Foreskin fibroblast (primary cell): ENCODE measurements at places on chromosomes 4 and X.

DNA sequence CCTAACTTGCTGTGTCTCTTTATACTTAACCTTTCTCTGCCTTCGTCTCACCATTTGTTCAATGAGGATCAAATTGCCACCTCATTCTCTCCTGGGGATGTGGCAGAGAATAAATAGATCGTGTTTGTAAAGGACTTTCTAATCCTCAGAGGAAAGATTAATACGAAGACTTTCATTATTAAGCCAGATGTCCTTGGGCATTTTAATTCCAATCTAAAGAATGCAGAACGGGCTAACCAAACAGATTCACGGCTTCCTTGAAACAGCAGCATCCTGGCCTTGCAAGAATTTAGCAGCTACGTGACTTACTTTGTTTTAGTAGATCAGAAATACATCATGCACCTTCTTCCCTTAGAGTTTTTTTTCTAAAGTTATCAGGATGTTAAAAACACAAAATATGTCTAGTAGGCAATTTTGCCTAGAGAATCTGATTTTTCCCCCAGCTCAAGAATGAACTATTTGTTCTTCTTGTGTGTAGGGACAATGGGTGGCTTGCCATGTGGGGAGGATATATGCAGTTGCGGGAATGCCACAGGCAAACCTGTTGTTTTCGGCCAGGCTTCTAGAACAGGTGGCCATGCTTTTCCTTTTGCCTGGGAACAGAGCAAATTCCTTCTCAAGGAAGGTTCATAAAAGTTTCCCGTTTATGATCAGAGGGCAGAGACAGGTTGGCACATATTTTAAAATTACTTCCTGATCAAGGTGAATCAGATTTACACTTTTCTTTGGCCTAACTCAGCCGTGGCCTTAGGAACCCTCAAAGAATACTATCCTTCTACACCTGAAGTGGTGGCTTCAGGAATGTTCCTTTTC is 3.0 kb downstream of the MID1 start:
- DNase-seq = peak; percentile 17

- no peak for DNase-seq
Observed at GRCh38 chr4:41748074-41748570, 403 bp downstream of the PHOX2B start.

DNA sequence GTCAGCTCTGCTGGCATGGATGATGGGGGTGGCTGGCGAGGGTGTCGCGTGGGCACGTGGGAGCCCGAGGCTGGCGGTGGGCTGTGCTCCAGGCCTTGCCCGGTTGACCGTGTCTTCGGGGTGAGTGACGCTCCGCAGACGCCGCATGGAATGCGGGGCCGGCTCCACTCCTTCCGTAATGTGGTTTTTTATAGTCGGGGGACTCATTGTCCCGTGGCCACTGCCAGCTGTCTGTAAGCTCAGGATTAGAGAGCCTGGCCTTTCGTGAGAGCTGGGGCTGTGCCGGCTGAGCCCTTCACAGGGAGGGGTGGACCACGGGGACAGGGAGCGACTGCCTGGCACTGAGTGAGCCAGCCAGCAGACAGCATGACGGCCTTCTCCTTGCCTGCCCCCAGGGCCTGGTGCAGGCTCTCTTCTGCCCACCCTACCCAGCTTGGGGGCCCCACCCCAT is 20.4 kb downstream of the DOK7 start:
- peak; percentile 53 for DNase-seq

GRCh38 chr4:130486841-130487240 is 1390.9 kb downstream of the C4orf33 start:
- DNase-seq = peak; percentile 0

DNA sequence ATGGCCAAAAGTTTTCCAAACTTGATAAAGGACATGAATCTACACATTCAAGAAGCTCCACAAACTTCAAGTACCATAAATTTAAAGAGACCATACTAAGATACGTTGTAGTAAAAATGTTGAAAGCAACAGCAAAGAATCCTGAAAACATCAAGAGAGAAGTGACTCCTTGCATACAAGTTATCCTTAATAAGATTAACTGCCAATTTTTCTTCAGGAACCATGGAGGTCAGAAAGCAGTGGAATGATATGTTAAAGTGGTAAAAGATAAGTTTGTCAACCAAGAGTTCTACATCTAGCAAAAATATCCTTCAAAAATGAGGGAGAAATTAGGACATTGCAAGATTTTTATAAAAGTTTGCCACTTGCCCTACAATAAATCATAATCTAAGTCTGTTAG is 43.3 kb downstream of the BMP15 start:
- no peak for DNase-seq

DNA sequence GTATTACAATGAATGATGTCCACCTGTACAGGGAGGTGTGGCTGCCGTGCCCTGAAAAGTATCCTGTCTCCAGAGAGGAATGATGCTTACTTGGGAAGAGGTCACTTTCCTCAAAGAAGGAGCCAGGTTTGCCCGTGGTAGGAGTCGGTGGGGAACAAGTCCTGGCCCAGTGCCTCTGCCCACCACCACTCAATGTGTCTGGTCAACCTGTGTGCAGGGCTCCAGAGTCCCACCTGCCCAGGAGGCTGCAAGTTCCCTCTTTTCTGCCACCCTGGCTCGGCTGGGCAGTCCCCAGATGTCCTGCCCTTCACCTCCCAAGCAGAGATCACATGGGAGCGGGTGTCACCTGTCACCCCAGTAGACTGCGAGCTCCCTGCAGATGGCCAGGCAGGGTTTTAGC is 75.4 kb upstream of the C4orf50 start:
- DNase-seq = no peak

DNA sequence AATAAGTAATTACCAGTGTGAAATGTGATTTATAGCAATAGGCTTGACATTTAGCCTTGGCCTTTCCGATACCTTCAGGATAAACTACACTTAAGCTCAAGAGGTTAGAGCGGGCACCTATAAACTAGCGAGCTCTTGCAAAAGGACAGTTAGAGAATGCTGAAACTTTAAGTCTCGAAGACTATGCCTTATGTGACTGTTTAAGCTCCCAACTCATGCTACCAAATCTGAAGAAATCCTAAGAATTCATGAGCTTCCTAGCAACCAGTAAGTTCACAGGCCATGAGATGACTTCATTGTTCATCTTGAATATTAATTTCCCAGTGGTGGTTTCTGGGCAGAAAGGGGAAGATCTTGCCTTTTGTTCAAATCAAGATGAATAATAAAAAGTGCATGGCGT is 4.7 kb downstream of the STOX2 start:
- DNase-seq = no peak

DNA sequence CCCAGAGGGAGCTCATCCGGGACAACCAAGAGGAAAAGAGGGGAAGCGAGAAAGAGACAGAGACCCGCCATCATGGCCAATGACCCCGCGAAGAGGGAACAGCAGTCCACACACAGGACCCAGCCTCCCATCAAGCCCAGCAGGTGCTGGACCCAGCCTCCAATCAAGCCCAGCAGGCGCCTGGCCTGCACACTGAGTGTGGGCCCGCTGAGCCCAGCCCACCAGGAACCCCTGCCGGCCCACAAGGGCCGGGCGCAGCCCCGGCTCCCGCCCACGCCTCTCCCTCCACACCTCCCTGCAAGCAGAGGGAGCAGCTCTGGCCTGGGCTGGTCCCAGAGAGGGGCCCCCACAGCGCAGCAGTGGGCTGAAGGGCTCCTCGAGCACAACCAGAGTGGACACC is 391.1 kb downstream of the IDS start:
- no peak for DNase-seq

- no peak for DNase-seq
Observed at GRCh38 chrX:11968991-11969390, 169.3 kb upstream of the FRMPD4 start.

DNA sequence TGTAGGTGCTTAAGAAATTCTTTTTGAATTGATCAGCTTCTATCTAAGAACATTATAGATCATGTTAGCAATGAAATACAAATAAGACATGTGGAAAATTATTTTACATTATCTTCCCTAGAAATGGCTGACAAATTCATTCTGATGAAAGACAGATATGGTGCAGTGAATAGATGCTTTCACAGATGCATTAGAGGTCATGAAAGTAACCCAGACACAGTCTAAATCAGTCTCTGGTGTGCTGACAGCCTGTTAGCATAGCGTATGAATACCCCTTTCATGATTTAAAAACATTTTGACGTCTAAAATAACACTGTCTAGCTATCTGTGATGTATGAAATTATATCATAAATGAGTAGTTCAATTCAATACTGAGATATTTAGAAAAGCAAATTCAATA is 180.9 kb downstream of the UNC5C start:
- DNase-seq = no peak

- DNase-seq = peak; percentile 64
Observed at GRCh38 chr4:183326853-183327252, 4.6 kb upstream of the CLDN24 start.

DNA sequence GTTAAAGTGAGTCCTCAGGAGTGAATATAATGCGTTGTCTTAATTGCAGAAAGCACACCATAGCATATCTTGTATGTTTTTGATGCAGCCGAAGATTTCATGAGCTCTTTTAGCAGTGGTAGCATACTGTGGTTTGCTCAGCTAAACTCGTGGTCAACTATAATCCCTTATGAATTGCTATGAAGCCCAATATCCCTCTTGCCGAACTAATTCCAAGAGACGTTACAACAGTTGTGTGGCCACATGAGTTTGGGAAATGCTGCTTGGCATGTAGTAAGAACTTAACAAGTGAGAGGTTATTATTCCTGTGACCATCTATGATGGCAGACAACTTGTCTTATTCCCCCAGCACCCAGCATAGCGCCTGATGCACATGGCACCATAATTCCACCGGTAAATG is 30.7 kb downstream of the SYAP1 start:
- DNase-seq = no peak

DNA sequence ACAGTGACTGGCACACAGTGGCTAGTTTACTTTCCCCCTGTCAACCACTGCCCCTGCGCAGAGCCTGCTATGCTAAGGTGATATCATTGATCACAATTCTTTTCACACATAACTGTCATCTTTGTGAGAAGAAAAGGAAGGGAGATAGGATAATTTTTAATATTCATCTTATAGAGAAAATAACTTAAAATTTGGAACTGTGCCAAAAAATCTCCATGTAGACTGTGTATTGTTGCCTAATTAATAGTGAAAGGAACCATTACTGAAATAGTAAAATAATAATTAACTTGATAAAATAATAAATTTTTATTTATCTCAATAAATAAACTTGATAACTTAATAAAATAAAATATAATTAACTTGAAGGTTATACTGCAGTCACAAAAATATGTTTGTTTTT is 1069.4 kb downstream of the C4orf33 start:
- DNase-seq = no peak

DNA sequence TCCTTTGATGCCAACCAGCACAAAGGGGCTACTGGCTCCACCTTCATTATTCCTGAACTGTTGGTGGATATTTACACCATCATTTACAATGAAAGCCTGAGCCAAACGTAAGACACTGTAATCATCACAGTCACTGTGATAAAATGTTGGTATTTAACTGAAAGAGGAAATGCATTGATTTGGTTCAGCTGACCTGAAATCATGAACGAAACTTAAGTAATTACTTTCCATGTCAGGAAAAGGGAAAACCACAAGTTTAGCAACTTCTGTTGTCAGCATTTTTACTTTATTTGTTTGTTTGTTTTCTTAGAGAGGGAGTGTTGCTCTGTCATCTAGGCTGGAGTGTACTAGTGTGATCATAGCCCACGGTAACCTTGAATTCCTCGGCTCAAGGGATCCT is 247.8 kb upstream of the FAM47A start:
- no peak for DNase-seq

DNA sequence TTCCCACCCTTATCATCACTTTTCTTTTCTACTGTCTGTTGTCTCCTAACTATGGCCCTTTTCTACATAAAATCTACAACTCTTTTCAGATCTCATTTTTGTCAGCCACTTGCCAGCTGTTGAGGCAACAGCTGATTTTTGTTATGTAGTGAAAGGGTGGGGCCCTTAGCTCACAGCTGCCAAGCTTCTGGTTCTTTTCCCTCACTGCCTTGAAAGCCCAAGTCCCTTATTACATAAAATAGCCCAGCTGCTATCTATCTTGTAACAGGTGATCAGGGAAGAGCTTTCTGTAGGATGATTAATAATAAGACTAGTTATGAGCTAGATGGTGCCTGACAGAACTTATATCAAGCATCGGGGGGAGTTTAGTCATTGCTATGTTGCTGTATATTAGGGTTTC is 45.9 kb downstream of the ADGRL3 start:
- DNase-seq = no peak

- no peak for DNase-seq
Observed at GRCh38 chrX:96211953-96212352, 472.7 kb upstream of the DIAPH2 start.

DNA sequence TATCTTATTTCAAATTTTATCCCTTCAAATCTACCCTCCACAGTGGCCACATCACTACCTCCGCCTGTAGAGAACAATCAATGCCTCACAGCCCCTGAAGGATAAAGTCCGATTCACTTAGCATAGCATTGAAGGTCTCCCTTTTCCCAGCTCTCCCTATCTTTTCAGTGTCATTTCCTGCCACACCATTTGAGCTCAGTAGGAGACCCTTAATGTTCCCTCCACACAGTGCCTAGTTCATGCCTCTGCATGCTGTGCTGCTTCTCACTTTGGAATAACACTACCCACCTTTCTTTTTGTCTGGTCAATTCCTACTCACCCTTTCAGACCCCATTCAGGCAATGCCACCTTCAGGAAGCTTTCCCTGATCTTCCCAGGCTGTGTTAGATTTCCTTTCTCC is 23.6 kb upstream of the SCOC start:
- DNase-seq = no peak

- no peak for DNase-seq
Observed at GRCh38 chrX:148613636-148614035, 113.2 kb downstream of the AFF2 start.

DNA sequence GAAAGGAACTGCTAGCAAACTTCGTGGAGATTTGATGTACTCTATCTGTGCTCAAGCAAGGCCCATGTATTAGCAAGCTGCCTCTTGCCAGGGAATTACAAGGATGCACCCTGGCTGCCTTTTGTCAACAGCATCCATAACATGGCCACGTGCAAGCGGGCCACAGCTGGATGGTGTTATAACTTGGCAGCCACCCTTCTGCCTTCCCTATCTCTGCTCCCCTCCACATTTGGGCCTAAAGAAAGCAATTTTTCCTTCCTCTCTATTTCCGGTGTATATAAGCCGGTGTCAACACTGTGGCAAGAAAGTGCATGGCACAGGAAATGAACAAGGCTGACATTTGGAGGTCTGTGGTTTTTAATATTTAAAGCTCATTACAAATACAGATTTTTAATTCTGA is 94.8 kb downstream of the CLNK start:
- peak; percentile 53 for DNase-seq

DNA sequence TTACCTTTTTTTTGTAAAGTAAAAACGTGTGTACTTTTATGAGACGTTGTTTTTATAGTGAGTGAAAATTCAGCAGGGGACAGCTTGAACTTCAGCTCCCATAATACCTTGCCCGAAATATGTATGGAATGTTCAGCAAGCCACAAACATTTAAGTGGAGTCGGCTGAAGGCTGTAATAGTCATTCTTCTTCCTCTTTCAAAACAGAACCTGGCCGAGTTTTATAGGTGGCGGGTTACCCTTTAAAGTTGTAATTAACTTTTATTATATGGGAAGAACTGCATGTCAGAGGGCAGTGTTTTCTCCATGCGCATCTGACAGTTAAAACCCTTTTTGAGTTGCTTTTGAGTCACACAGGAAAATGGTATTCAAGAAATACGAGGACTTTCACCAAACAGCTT is 50.7 kb downstream of the CLDN34 start:
- peak; percentile 51 for DNase-seq

- no peak for DNase-seq
Observed at GRCh38 chr4:169956091-169956843, 69.9 kb downstream of the MFAP3L start.

GRCh38 chrX:10158279-10159144 is 1.7 kb downstream of the CLCN4 start:
- peak; percentile 59 for DNase-seq
